ENCODE measurements at places on chromosomes 6 and 20.

DNA sequence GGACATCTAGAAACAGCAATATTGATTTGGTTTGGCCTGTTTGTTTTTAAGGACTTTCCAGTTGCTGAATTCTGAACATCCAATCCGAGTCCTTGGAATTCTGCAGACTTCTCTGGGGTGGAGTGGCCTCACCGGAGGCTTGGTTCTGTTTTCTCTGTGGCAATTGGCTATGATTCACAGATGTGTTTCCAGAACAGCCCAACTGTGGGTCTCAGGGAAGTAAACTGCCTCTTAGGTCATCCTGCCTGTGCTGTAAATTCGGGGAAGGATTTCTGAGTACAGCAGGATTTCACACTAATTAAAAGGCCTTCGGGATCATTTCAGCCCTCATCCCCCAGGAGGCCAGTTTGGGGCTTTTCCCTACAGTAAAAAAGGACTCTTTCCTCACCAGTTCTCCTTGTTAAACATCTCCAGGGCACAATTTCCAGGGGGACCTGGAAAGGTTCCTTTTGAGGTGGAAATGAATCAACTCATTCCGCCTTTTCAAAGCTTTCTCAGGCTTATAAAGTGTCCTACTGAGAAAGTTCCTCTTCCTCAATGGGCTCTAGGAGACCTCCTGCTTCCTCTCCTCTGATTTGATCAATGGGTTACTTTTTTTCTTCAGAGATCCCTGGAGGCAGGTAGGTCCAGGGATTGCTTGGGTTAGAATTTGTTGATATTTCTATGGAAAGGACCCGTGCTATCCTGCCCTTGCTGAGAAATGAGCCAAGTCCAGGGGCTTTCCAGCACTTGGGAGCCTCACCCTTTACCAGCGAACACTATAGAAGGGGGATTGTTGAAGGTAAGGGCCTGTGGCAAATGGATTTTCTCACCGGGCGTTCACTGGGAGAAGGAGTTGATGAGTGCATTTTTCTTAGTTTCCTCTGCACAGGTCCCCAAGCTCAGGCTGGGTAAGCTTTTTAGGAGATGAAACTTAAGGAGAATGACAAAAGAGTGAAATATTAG, 114.6 kb downstream of the CLIC5 start:
- no peak for DNase-seq

GRCh38 chr6:108562503-108562993, 1.8 kb downstream of the FOXO3 start:
- DNase-seq: no peak

DNA sequence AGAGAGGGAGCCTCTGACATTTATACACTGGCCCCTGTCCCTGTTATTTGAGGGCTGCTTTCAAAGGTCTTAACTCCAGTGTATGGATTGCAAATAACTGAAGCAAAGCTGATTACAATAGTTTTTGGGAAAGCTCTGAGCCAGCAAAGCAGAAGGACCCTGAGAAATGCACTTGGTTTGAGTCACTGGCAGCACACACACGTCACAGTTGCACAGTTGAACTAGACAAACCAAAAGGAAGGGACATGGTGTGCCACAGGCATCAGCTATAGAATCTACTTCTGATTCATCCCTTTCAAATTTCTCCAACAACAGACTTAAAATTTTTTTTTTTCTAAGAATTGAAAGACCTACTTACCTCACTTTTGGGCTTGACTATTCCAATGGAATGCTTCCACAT, 56.4 kb downstream of the SNRNP48 start:
- no peak for DNase-seq

GRCh38 chr6:148430897-148431296, 88.3 kb downstream of the SASH1 start:
- DNase-seq: no peak

DNA sequence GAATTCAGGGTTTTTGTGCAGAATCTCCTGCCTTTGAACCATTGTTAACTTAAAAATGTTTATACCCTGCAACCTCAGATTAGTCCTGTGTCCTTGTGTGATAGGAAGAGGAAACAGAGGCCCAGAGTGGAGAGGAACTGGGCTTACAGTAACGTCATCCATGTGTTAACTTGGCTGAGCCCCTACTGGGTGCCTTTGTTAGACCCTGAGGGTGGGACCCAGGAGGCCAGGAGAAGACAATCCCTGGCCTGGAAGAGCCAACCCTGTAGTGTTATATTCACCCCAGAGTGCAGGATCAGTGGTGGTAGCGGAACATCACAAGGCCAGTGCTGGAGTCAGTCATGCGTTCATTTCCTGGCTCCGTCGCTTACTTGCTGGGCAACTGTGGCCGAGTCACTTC, 10.6 kb downstream of the MYLK2 start:
- DNase-seq: no peak

DNA sequence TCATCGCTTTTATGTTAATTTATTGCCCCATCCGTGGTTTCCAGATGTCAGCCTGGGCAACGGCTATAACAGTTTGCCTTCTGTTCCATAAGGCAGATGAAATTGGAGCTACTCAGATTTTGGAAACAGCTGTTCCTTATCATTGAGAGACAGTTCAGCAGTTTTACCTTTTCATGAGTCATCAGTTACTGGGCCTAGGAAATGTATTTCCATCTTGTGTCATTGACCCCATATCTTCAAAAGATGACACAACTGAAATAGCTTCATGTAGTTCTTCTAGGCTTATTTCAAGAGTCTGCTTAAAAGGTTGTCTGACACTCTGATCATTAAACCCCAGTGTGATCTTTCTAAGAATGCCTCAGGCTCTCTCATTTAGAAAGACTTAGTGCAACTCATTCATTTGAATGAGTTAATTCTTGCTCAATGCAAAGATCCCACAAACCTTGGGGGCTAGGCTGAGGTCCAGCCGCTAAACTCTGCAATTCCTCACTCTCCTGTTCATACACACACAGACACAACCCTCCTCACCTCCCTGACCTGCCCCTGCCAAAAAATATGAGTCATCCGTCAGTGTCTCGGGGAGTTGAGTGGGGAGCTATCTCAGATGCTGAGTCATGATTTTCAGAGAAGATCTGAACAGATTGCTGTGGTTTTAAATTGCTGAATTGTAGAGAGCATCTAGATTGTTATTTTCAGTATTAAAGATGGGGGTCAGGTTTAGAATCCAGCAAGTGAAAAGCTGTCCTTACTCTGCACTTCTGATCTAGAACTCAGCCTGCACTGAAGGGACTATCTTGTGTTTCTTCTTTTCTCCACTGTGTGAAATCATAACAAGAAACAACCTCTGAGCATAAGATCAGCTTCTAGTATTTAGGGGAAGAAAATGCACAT, 61.8 kb downstream of the RPP40 start:
- peak; percentile 5 for DNase-seq

- DNase-seq: no peak
Observed at GRCh38 chr6:1640476-1640875, 30.8 kb downstream of the FOXC1 start.

DNA sequence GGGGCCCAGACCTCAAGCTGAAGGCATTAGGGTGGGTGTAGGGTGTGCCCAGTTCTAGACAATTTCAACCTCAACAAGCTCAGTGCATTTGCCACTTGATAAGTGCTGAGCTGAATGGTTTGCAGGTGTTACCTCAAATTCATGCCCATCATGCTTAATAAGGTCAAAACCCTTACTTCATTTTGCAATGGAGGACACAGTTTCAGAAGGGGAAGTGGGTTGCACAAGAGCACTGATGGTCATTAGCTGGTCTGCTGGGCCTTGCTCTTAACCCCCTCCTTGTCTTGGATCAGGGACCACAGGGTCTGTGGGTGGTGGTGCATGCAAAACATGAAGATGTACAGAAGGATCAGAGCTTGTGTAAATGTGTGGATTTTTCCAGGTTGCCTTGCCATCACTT, 71.0 kb upstream of the SIRPA start:
- no peak for DNase-seq

DNA sequence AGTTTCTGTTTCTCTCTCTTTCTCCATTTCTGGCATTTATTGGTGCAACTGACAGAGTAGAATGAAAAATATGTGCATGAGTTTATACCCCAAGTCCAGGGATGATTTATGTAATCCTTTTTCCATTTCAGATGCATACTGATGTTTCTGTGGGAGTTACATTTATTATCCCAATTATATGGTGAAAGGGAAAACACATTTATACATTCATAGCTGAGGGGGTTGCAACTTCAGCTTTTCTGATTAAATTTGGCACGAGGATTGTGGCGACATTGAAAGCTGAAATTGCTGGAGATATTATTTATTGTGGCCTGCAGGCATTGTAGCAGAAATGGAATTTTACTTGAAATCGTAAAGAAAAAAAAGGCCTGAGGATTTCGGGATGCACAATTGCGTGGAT, 31.5 kb upstream of the FNDC1 start:
- no peak for DNase-seq

DNA sequence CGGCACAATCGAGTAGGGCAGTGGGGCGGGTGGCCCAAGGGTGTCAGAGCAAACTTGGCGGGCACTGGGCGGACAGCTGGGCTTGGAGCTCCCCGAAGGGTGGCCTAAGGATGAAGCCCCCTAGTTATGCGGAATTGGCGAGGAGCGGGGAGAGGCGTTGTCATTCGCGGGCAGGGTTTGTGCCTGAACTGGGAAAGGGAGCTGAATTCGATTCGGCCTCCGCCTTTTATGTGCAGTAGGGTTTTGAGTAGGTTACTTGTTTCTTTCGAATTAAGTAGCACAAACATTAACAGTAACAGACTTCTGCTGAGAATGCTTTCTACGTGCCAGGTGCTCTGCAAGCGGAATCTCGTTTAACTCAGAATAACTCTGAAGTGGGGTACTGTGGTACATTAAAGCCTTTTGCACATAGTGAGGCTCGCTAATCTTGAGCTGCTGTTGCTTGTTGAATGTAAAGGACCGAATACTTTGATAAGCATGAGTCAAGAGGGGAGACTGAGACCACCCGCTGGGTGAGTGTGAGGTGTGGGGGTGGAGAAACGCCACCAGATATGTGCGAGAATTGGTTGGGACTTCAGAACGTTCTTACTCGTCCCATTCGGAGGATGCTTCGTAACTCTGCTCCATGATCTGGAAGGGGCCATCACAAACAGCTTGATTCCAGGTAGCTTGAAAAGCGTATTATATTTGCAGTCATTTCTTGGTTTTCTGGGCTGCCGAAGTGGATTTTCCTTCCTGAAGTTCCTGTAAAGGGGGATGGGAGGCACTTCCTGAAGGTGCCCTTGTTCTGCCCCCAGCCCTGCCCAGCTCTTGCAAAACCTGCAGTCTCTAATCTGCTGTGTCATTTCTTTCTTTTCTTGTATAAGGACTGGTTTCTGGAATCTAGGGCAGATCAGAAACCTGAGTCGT, 833 bp downstream of the RAB5IF start:
- DNase-seq: no peak

DNA sequence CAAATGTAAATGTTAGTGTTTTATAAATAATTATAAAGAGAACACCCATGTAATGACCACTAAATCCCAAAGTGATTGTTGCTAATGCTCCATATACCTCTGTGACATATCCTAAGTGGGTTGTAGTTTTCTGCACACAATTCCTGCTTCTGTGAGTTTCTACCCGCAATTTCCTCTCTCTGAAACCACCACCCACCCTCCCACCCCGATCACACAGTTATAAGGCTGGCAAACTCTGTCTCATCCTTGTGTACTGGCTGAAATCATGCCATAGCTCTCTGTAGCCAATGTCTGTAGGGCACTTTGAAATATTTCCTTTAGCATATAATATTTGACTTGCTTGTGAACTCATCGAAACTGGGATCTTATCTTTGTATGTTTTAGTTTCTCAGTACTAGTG, 236.6 kb downstream of the PLCB1 start:
- no peak for DNase-seq

GRCh38 chr6:144667532-144668503, 382.7 kb downstream of the UTRN start:
- DNase-seq: no peak

GRCh38 chr6:3253597-3253961, 5.2 kb upstream of the PSMG4 start:
- DNase-seq: no peak

- DNase-seq: peak; percentile 36
Observed at GRCh38 chr6:160520043-160520904, 143.8 kb downstream of the LPA start.

GRCh38 chr20:49825521-49826033, 12.9 kb downstream of the SLC9A8 start:
- DNase-seq: no peak

- DNase-seq: no peak
Observed at GRCh38 chr20:62025832-62026563, 39.7 kb downstream of the TAF4 start.

- no peak for DNase-seq
Observed at GRCh38 chr6:166551754-166552495, 34.6 kb downstream of the RAMACL start.

DNA sequence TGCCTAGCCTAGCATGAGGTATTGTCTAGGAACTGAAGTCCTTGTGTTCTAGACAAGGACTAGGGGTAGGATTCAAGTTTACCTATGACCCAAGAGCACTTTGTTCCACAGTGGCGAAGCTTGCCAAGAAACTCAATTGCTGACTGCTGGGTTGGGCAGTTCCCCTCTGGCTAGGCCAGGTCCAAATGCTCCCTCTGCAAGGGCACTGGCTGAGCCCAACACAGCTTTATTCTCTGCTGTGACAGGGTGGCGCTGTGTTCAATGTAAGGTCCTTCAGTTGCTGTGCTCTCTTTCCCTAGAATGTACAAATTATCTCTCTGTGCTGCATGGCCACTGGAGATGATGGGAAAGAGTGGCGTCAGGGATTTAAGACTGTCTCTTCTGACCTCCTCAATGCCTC, 950.8 kb downstream of the HACE1 start:
- DNase-seq: no peak

- DNase-seq: no peak
Observed at GRCh38 chr6:158677906-158678578, 28.2 kb downstream of the SYTL3 start.

- DNase-seq: no peak
Observed at GRCh38 chr20:57759724-57760123, 49.9 kb upstream of the PMEPA1 start.

DNA sequence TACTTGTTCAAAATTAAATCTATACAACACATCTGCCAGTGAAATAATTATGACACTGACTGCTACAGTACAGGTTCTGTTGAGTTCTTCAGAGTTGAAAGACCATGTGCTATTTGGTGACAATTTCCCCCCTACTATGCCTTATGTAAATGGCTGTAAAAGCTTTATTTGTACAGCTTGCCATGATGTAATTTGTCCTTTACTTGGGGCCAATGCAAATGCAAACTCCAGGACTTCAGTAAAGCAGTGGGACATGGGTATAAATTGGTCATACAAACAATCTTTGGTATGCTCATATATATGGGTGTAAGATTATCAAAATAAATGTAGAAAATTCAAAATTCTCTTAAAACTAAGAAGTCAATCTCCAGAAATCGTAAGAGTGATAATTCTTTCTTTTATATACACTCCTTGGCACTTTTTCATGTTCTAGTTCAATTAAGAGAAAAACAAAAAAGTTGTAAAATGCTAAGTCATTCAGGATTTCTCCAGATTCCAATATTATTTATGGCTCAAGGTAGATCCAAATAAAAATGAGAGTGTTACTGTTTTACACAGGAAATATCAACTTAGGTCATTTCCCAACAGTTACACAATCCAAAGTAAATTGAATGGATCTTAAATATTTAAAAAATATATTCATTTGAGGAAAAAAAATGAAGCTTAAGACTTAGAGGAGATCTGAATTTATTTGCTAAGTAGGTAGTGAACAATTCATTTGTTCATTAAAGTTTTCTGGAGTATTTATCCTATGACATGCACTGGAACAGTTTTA, 1310.5 kb upstream of the CITED2 start:
- no peak for DNase-seq

- no peak for DNase-seq
Observed at GRCh38 chr20:3134151-3134550, 25.5 kb downstream of the FASTKD5 start.
